ENCODE measurements at places on chromosomes 13 and 19.

- DNase-seq = no peak
These were observed 6.1 kb upstream of the ARRDC2 start for GRCh38 chr19:18001777-18002345.

- no peak for DNase-seq
These were observed 2.9 kb downstream of the PLEKHG2 start for GRCh38 chr19:39415111-39416046.

DNA sequence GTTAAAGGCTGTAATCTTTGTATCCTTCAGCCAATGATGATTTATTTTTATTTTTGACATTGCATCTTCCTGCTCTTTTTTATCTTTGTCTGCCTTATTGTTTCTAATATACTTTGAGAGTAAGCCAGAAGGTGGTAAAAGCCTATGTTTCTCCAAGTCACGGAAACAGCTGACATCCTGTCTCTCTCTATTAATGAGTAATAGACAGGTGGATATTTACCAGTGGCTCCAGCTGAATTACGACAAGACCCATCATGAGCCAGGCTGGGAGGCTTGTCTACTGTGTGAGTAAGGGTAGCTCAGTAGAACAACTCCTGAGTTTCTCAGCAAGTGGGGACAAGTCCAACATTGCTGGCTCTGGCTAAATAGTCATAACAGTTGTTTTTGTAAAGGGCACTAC is 166.6 kb downstream of the NDFIP2 start:
- no peak for DNase-seq

- no peak for DNase-seq
These were observed 5.6 kb downstream of the NDUFS7 start for GRCh38 chr19:1389033-1389940.

DNA sequence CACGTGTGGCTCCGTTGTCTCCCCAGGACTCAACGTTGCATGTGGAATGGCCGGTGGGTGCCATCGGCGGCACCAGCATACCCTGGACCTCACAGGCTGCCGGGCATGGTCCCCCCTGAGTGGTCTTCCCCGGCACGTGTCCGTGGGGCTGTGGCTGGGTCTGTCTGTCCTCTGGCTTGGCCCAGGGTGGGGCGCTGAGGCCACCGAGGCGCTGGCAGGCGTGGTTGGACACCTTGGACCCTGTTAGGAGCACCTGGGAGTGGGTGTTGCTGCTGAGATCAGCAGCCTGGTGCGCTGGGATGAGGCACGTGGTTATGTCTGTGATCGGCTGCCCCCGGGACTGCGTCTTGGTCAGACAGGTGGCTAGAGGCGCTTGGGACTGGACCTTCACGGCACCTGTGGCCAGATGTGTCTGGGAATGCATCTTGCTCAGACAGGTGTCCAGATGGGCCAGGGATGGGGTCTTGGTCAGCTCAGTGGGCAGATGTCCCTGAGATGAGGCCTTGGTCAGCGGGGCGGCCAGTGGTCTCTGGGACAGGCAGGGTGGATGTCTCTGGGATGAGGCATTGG is 9.2 kb downstream of the IQCN start:
- no peak for DNase-seq

- DNase-seq = no peak
These were observed 29.2 kb downstream of the COG6 start for GRCh38 chr13:39684531-39685137.

- no peak for DNase-seq
These were observed 96.1 kb upstream of the MBNL2 start for GRCh38 chr13:97125810-97126738.

GRCh38 chr19:10882108-10882457 is 10.7 kb downstream of the CARM1 start:
- DNase-seq = no peak

All from activated T-helper 1 cell treated with anti-CD3 and anti-CD28 coated beads, Interleukin-2, amount 50 U/mL, for 16 hours (primary cell).